ENCODE measurements at places on chromosomes 7 and 10. TPM values are rescaled to one million over a fixed set of nuclear protein-coding genes. Genes with fewer than 3 reads are reported as not detected.

The CALCR gene
- not detected for polyA plus RNA-seq

The GIMAP4 gene
- polyA plus RNA-seq: 75.0 TPM

The ASAH2B gene
- polyA plus RNA-seq: 12.7 TPM

The GPR26 gene
- not detected for polyA plus RNA-seq

The PAX4 gene
- not detected for polyA plus RNA-seq

The TFR2 gene
- polyA plus RNA-seq: 2.6 TPM

The VPS37D gene
- 10.0 TPM for polyA plus RNA-seq

The MEOX2 gene
- polyA plus RNA-seq: 157 TPM

DNA sequence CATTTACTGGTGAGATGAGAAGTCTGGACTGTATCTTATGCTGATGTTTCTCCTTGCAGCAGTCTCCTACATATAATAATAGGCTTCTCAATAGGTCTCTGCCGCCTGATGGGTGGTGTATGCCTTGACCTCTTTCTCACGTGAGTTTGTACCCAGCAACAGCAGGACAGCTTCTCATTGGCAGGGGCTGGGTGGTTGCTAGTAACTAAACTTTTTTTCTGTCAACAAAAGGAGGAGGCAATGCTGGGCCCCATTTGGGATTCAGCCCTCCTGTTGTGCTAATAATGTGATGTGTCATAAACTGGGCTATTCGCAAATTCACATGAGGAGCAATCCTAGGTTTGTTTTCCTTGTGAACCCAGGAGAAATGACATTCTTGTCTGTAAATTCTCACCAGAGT lies 533.6 kb downstream of the GATA3 start:
- no peak for DNase-seq

- DNase-seq: peak; percentile 80
These were observed 71.1 kb downstream of the INPP5A start for GRCh38 chr10:132608511-132609195.

- DNase-seq: no peak
These were observed 219.8 kb downstream of the AUTS2 start for GRCh38 chr7:69817841-69818635.

GRCh38 chr10:72550239-72550638 lies 75.6 kb downstream of the MICU1 start:
- no peak for DNase-seq

GRCh38 chr10:484441-484924 lies 205.0 kb downstream of the DIP2C start:
- DNase-seq: no peak

DNA sequence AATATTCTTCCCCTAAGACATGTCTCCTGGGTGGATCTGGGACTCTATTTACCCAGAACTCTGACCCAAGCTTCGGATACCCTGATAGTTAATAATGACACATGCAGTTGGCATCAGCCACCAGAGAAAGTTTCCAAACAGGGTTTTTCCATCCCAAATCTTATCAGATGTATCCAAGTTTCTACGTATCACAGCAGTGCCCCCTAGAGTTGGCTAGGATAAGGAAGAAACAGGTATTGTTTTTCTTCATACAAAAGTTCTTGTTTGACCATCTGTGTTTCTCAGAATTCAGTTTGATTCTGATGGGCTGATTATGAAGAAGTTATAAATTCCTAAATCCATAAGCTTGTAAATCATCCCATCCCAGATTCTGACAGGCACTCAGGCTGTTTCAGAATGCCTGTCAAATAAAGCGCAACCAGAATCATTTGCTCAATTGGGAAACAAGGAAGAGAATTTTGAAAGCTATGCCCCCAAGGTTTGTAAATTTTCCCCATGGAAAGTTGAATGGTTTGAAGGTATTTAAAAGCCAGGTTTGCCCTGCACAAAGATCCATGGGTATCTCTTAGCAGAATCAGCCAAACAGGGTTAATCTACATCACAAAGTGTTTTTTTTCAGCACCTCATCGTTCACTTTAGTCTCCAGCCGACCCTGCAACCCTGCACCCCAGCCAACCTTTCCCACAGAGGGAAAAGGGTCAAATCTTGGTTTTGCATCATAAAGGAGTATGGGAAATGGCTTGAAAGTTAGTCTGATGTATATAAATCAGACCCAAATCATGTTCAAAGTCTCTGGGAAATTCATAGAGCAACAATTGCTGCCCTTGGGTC lies 47.4 kb downstream of the NRAP start:
- DNase-seq: no peak

GRCh38 chr7:25260862-25261494 lies 32.7 kb upstream of the NPVF start:
- no peak for DNase-seq

- peak; percentile 73 for DNase-seq
These were observed 121.6 kb upstream of the ZNF92 start for GRCh38 chr7:65251851-65252620.

DNA sequence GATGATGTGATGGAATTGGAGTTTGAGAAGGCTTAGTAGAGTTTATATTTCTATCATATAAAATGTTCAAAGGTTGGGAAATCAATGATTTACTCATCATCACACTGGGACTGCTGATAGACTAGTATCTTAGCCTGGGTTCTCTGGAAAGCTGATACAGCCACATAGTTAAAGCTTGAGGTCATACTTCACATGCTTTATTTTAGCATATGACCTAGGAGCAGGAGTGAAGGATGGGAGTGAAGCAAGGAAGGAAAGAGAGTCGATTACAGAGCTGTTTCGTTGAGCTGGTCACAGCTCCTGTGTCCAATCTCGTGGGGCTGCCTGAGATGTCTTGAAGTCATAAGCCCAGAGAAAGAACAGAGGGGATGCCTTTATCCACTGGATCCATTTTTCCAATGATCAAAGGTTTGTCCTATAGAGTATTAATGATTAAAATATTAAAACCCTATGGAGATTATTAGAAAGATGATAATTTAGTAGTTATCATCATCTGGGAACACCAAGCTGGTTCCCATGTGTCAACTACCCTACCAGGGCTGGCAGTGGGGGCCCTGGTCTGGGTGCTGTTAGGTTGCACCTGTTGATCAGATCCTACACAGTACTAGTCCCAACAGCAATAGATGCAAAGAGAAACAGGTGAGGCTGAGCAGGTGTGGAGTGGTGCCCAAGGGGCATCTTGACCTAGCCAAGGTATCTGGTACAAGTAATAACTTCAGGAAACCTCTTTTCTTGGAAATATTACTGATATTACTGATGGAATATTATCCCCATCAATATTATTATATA lies 77.8 kb downstream of the BAMBI start:
- no peak for DNase-seq
